ENCODE measurements at places on chromosomes 7 and 10.

GRCh38 chr10:70536196-70536861, 57.8 kb downstream of the PALD1 start:
- DNase-seq, result no peak
- no peak overlapping the region for H3K4me3 ChIP-seq
- H3K4me1 ChIP-seq, result no peaks in the 10 kb centered on the region
- no peaks in the 10 kb centered on the region for H3K36me3 ChIP-seq

GRCh38 chr7:23072048-23072447, 33.5 kb upstream of the KLHL7 start:
- peaks cover 11% of the 10 kb centered on the region for H3K27me3 ChIP-seq
- no peak for DNase-seq
- no peaks in the 10 kb centered on the region for H3K4me1 ChIP-seq
- no peaks in the 10 kb centered on the region for H3K36me3 ChIP-seq

DNA sequence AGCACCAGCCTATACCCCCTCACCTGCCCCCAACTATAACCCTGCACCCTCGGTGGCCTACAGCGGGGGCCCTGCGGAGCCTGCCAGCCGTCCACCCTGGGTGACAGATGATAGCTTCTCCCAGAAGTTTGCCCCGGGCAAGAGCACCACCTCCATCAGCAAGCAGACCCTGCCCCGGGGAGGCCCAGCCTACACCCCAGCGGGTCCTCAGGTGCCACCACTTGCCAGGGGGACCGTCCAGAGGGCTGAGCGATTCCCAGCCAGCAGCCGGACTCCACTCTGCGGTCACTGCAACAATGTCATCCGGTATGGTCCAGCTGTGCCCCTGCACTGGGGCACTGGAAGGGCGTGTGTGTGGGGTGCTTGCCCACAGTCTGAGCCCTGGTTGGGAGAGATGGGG, 40.0 kb upstream of the BMPR1A start:
- H3K27ac ChIP-seq, result no peak overlapping the region
- no peaks in the 10 kb centered on the region for H3K27me3 ChIP-seq
- DNase-seq, result no peak
- H3K36me3 ChIP-seq, result no peaks in the 10 kb centered on the region
- H3K4me1 ChIP-seq, result peaks cover 8% of the 10 kb centered on the region

- no peaks in the 10 kb centered on the region for H3K4me1 ChIP-seq
- H3K27ac ChIP-seq, result no peak overlapping the region
- no peaks in the 10 kb centered on the region for H3K27me3 ChIP-seq
- no peak for DNase-seq
Measured at GRCh38 chr10:131427281-131427680, 115.8 kb upstream of the TCERG1L start.

- no peak for DNase-seq
- H3K27ac ChIP-seq, result no peak overlapping the region
- peaks cover 42% of the 10 kb centered on the region for H3K4me1 ChIP-seq
- H3K27me3 ChIP-seq, result no peaks in the 10 kb centered on the region
- H3K4me3 ChIP-seq, result no peak overlapping the region
Measured at GRCh38 chr10:119316729-119317097, 109.3 kb downstream of the GRK5 start.

GRCh38 chr10:3455385-3456334, 283.1 kb upstream of the PITRM1 start:
- H3K36me3 ChIP-seq, result no peaks in the 10 kb centered on the region
- H3K27ac ChIP-seq, result peak overlapping the region; percentile 49
- H3K27me3 ChIP-seq, result no peaks in the 10 kb centered on the region
- peak; percentile 38 for DNase-seq
- peak overlapping the region; percentile 32 for H3K4me3 ChIP-seq

DNA sequence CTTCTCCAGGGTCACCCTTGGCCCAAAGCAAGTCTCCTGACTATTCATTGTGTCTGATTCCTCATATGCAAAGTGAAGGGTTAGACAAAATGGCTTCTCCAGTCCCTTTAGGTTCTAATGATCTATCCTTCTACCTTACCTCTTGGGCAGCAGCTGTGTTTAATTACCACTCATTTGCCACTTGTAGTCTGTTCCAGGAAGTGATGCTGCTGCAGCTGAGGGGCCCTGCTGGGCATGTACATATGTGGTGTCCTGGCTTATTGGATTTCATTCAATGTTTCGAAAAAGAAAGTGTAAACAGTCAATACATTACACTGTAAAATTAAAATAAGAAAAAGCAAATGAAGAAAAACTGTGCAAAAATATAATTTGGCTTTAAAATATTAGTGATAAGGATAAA, 36.6 kb downstream of the SCIN start:
- no peak for DNase-seq
- no peaks in the 10 kb centered on the region for H3K36me3 ChIP-seq
- H3K4me3 ChIP-seq, result no peak overlapping the region
- no peaks in the 10 kb centered on the region for H3K27me3 ChIP-seq

- no peaks in the 10 kb centered on the region for H3K36me3 ChIP-seq
- no peak for DNase-seq
- no peaks in the 10 kb centered on the region for H3K27me3 ChIP-seq
- no peak overlapping the region for H3K4me3 ChIP-seq
- H3K4me1 ChIP-seq, result no peaks in the 10 kb centered on the region
Measured at GRCh38 chr7:47102331-47102841, 479.5 kb downstream of the TNS3 start.

DNA sequence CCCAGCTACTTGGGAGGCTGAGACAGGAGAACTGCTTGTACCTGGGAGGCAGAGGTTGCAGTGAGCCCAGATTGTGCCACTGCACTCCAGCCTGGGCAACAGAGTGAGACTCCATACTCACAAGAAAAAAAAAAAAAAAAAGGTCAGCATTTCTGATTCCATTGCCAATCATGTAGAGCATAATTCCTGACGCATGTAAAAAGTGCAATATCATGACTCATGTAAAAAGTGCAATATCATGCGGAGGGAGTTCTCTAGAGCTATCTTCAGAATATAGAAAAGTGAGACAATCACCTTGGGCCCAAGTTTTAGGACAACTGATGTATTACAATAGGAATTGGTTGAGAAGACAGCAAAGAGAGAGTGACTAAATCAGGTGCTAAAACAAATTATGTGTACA, 85.8 kb downstream of the SEMA3A start:
- no peak for DNase-seq
- no peak overlapping the region for H3K4me3 ChIP-seq
- H3K27me3 ChIP-seq, result no peaks in the 10 kb centered on the region
- H3K36me3 ChIP-seq, result no peaks in the 10 kb centered on the region
- H3K4me1 ChIP-seq, result no peaks in the 10 kb centered on the region

DNA sequence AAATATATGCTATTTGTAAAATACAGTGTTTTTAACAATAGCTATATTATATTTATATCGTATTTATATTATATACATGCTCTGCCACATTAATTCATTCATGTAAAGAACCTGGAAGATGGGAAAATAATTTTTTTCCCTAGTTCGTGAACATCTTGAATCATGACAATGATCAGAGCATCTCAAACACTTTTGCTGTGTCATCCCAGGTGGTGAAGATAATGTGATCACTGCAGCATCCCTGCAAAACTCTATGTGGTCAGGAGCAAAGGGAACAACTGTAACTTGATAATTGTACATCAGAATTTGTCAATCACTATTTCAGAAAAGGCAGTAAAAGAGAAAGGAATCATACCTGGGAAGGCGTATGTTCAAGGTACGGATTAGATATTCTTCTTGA, 39.3 kb downstream of the RAPGEF5 start:
- no peak for DNase-seq
- H3K4me3 ChIP-seq, result no peak overlapping the region
- no peaks in the 10 kb centered on the region for H3K27me3 ChIP-seq
- no peaks in the 10 kb centered on the region for H3K4me1 ChIP-seq

DNA sequence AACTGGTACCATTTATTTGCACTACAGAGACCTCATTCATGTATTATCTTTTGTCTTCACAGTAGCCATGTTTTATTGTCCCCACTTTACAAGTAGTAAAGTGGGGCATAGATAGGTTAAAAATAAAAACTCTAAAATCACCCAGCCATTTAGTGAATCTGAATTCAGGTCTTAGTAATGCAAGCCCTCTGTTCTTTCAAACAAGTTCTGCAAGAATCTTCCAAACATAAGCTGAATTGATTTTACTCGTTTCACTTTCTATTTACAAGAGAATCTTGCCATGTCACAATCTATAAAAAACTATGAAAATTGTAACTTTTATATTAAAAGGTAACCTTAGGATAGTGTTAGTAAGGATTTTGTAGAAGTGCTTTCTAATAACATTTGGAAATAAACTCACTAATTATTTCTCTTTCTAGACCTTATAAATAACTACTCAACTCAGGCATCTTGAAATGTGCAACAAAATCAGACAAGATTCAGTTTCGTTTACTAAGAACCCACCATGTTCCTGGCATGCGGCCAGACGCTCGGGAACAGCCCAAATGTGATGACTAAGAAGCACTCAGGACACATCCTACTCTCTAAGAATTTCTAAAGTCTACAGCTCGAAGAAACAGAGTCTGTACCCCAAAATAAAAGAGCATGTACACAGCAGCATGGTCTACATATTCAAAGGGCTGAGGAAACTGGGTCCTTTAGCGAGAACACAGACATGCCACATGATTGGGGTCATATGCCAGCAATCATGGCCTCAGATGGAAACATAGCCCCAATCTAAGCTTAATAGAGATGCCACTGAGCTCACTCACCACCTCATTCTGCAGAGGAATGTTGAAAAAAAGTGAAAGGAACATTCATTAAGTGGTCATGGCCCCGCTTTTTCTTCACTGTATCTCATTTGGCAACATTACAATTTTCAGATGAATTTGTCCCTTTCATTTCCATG, 167.6 kb downstream of the AMPH start:
- DNase-seq, result peak; percentile 72
- H3K36me3 ChIP-seq, result no peaks in the 10 kb centered on the region
- H3K27me3 ChIP-seq, result no peaks in the 10 kb centered on the region
- H3K27ac ChIP-seq, result no peak overlapping the region

DNA sequence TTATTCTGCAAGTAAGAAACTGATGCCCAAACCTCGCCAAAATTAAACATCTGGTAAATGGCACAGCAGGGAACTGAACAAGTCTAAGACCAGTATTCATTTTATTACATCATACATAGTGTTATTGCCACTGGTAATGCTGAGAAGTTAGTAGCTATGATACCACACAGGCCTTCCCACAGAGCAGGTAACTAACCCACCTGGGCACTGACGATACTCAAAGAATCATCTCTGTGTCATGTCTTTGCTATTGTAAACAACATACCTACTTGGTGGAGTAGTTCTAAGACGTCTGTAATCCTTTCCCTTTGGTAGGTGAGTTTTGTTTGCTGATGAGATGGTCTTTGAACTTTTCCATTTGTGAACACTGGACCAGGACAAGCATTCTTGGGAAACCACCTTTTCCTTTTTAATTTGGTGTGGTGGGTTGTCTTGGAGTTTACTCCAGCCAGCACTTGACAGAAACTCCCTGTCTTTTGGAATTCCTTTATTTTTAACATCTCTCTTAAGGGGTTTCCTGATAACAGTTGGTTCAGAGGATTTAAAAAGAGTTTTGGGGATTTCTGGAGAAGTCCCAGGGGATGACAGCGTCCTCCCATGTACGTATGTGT, 40.9 kb downstream of the PDSS1 start:
- peak overlapping the region; percentile 53 for H3K4me3 ChIP-seq
- peaks cover 9% of the 10 kb centered on the region for H3K36me3 ChIP-seq
- peak overlapping the region; percentile 81 for H3K27ac ChIP-seq
- H3K4me1 ChIP-seq, result peaks cover 23% of the 10 kb centered on the region
- peak; percentile 23 for DNase-seq

GRCh38 chr7:149772956-149773434, 393 bp downstream of the ZNF467 start:
- no peaks in the 10 kb centered on the region for H3K36me3 ChIP-seq
- peaks cover 24% of the 10 kb centered on the region for H3K4me1 ChIP-seq
- H3K27me3 ChIP-seq, result peaks cover 3% of the 10 kb centered on the region
- H3K27ac ChIP-seq, result no peak overlapping the region

DNA sequence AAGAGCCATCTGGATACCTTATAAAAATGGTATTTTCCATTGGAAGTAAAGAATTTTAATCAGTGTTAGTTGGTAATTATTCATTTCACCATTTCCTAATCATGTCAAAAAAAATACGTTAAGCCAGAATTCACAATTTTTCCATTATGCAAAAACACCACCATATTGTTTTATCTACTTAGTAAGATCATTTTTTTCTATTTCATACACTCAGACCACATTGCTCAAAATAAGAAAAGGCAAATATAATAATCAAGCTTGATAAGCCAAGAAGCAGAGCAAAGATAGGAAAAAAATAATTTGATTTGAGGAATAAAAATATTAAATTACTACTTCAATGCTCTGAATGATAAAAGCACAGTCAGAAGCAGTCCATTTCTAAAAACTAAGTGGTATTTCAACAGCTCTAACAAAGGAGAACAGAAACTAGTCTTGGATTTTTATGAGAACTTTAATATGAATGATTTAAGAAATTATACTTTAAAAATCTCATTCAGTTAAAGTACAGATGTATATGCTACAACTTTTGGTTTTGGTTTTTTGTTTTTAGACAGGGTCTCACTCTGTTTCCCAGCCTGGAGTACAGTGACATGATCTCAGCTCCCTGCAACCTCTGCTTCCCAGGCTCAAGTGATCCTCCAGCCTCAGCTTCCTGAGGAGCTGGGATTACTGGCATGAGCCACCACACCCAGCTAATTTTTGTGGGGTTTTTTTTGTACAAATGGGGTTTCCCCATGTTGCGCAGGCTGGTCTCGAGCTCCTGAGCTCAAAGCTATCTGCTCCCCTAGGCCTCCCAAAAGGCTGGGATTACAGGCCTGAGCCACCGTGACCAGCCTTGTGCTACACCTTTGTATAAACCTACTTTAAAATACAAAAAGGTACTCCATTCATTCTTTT, 46.6 kb downstream of the LRRN3 start:
- H3K4me1 ChIP-seq, result peaks cover 13% of the 10 kb centered on the region
- peak overlapping the region; percentile 56 for H3K4me3 ChIP-seq
- DNase-seq, result no peak
- H3K36me3 ChIP-seq, result no peaks in the 10 kb centered on the region

DNA sequence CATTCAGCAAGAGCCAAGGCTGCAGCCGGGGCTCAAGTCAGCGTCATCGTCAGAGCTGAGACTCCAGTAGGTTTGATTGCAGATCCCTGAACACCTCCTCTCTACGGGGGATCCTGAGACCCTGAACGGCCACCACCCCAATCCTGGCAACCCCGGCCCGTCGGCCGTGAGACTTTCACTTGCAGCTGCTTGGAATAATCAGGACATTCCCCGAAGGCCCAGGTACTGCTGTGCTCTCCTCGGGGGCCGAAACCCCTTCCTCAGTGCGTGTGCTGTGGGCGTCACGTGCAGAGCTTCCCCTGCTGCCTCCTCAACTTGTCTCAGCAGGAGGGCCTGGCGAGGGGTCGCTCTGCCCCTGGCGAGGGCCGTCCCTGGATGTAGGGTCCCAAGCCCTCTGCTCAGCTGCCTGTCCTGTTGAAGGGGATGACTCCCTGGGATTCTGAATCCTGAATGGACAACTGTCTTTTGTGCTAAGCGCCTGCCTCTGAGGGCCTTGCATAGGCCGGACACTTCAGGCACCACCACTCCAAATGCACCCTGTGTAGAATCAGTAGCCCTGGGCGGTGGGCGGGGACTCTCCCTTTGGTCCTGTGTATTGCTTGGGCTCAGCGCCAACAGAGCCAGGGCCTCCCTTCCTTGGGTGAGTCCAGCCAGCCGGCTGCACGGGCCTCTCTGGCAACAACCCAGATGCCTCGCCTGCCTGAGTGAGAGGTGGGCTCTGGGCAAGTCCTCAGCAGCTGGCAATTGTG, 63.8 kb upstream of the EBF3 start:
- no peaks in the 10 kb centered on the region for H3K27me3 ChIP-seq
- H3K36me3 ChIP-seq, result no peaks in the 10 kb centered on the region
- no peak for DNase-seq
- H3K27ac ChIP-seq, result no peak overlapping the region
- no peaks in the 10 kb centered on the region for H3K4me1 ChIP-seq

Measured in CD4-positive, CD25-positive, alpha-beta regulatory T cell (primary cell).